GM12891 (cell line): ENCODE measurements at places on chromosomes 4 and X.

DNA sequence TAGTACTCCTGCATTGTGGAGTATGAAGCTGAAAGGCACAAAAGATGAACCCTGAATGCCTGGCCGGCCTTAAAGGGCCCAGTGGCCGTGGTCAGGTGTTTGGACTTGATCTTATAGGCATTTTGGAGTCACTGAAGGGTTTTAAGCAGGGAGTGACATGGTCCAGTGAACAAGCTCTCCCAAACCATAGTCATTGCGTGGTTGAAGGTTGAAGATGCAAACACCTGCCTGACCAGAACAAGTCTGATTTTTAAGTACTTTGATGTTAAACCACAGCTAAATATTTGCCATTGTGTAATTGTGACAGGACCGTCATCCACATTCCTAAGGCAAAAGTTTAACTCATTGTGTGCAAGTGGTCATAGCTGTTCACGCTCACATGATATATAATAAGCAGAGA is 3.3 kb downstream of the STK32B start:
- no peak for DNase-seq

GRCh38 chrX:85084770-85085393 is 81.2 kb downstream of the APOOL start:
- peak; percentile 7 for DNase-seq

GRCh38 chrX:47814851-47815250 is 21.9 kb upstream of the ZNF81 start:
- DNase-seq: no peak

DNA sequence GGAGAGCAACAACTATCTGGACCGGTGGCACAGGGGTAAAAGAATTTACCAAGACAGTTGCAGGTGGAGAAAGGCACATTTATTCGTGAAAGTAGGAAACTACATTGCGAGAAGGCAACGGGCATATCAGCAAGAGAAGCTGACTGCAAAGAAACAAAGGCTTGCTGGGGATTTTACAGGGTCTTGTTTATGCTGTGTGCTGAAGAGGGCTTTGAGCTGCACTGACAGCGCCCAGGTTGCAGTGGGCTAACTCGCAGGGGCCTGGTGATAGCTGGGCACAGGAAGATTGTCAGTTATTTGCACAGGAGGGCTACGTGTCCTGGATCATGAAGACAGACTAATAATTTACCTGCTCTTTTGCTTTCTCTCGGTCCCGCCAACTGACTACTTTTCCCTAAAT is 10.7 kb downstream of the TLR3 start:
- DNase-seq: no peak

- no peak for DNase-seq
Observed at GRCh38 chr4:19739101-19739651, 512.5 kb upstream of the SLIT2 start.

DNA sequence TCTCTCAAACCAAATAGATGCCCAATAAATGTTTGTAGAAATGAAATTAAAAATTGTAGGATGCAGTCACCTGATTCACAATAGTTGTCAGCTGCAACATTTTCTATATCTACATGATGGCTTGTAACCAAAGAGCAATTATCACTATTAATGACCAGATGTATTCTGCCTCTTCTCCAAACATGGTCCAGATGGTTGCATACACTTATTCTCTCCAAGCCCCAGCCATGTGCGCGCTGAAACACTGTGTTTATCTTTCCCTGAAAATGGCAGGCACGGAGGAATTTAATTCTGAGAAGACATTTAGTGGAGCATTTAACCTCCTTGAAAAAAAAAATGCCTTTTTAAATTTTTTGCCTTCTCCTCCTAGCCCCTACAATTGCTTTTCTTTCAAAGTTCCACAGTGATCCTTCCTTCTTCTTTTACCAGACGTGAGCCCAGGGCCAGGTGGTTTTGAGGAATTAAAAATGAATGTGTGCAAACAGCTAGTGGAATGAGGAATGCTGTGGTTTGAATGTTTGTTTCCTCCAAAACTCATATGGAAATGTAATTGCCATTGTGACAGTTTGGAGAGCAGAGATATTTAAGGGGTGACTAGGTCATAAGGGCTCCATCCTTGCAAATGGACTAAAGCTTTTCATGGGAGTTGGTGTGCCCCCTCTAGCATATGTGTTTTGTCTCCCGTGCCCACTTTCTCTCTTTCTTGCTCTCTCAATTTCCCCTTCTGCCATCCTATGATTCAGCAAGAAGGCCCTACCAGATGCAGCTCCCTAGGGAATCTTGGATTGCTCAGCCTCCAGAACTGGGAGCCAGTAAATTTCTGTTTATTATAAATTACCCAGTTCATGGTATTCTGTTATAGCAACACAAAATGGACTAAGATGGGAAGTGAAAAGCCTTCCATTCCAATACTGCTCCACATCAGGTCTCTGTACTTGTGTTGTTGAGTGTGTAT is 136.0 kb downstream of the GABRB1 start:
- no peak for DNase-seq

DNA sequence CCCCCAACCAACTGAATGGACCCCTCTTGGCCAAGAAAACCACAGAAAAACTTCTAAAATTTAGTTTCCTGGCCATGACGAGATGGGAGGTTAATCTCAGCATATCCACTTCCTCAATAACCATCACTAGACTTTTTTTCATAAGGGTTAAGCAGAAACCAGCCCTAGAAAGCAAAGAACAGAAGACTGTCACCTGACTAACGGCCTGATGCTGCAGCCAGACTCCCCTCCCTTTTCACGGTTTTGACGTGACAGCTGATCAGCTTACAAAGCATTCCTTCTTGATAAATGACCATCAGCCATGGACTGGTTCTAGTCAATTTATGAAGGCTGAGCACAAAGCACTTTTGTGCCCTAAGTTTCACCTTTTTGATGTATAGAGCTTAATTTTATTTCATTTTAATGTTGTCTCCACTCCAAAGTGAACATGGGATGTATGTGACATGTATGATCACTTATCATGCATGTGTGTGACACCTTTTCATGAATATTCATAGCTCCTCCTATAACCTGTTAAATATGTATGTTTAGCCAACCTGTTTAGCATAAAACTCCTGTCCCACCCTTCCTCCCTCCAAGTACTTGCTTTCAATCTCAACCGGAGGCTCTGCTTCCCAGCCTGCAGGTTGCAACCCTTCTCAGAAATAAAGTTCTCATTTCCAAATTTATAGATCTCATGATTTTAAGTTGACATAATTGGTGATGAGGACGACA is 56.3 kb downstream of the SERTM2 start:
- DNase-seq: no peak

DNA sequence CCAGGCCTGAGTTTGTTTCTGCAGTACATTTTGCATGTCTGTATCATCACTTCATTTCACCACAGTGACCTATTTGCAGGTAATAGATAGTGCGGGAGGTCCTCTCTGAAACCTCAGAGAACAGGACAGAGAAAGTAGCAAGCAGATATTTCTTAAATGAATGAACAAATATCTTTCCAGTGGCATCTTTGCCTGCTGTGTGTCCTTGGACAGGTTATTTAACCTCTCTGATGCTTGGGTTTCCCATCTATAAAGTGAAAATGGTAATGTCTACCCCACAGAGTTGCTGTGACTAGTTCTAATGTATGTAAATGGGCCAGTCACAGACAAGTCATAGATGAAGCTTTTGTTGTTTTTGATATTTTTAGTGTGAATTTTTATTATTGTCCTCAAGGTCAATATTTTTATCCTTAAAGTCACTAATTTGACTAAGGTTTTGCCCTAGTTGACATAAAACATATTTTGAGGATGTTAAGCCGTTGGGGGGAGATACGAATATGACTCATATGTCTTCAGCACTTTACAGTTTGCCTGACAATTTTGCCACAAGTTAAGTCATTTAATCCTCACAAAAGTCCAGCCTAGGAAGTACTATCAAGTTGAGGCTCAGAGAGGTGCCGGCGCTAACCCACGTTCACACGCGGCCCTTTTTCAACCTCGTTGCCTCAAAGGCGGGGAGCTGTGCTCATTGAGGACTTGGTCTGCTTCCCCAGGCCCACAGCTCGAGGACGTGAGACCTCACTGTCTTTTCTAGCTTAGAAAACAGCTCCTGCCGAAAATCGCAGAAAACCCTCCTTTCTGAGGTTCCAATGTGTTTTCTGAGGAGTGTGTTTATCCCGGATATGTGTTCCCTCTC is 126.7 kb upstream of the STX18 start:
- no peak for DNase-seq

DNA sequence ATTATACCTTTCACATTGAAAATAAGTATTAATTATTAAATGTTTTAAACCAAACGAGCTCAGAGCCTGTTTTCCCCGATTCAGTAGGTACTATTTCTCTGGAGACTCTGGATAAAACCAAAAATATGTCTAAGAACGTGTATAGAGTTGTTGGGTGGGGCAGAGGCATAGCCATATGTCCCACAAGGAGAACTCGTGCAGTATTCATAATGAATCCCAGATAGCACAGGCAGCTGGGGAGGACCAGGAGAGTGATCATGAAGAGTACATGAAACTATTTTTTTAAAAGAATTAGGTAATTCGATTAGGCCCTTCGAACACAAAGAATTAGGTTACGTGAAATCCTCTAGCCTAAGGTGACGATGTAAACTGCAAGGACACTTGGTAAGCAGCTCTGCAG is 76.1 kb downstream of the CLDN22 start:
- no peak for DNase-seq

GRCh38 chr4:30901461-30902451 is 181.6 kb downstream of the PCDH7 start:
- DNase-seq: no peak

GRCh38 chr4:182877326-182877883 is 39.8 kb downstream of the DCTD start:
- no peak for DNase-seq

DNA sequence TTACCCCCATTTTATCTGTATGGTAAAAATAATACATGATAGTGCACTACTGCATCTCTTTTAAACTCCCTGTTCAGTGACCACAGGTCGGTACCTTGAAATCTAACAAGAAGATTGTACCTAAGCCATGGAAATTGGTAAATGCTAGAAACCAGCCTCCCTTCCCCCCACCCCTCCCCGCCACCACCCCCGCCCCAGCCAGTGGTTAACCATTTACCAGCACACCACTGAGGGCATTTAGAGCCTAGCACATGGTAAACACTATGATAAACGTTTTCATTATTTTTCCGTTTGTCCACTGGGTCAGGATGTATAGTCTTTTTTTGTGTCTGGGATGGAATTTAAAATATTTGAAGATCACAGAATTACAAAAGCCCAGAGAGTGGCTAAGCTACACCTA is 703 bp upstream of the FTSJ1 start:
- DNase-seq: no peak

DNA sequence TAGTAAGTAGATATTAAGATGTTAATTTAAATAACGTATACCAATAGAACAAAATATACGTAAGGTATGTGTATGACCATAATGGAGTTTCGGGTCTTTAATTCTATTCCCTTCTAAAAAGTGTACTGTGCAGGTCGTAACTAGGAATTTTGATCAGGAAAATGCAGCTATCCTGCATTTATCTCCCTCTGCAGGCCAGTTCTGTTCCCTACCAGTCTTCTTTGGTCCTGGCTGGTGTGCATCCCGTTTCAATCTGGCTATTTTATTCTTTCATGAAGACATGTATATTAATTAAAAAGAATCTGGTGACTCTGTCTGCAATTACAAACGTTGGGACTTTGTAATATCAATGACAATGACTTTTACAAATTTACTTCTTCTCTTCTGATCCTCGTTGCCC is 534.1 kb upstream of the AADAT start:
- no peak for DNase-seq

GRCh38 chr4:147808447-147808846 is 76.6 kb downstream of the ARHGAP10 start:
- no peak for DNase-seq

DNA sequence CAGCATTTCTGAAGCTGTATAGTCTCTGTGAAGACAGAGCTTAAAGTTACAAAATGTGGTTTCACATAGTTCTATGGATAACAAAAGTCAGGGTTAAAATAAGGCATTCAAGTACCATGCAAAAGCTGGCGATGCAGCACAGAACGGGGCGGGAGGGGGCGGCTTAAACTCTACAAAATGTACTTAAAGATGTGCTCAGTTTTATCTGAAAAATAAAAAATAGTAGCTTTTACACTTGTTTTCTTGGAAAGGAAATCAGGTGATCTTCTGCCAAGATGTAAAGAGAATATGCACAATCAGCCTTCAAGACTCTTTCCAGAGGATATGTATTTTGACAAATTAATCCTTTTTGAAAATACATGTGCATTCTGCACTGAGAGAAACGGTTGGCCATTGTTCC is 301.7 kb upstream of the EMCN start:
- DNase-seq: no peak

- DNase-seq: no peak
Observed at GRCh38 chr4:123554801-123555232, 158.2 kb downstream of the SPRY1 start.

- no peak for DNase-seq
Observed at GRCh38 chr4:155473420-155474095, 96.8 kb upstream of the MAP9 start.

- no peak for DNase-seq
Observed at GRCh38 chr4:169658975-169659715, 38.8 kb downstream of the CLCN3 start.

- no peak for DNase-seq
Observed at GRCh38 chr4:165604181-165604580, 225.4 kb downstream of the CPE start.

DNA sequence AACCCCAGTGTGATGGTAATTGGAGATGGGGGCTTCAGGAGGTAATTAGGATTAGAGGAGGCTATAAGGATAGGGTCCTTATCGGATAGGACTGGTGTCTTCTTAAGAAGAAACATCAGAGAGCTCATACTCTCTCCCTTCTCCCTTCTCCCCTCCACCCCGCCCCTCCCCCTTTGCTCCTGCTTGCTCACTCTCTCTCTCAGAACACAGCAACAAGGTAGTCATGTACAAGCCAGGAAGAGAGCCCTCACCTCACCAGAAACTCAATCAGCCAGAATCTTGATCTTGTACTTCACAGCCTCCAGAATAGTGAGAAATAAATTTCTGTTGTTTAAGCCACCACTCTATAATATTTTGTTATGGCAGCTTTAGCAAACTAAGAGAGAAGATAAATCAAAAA is 4.5 kb downstream of the DDX60L start:
- DNase-seq: no peak

- DNase-seq: no peak
Observed at GRCh38 chr4:140084385-140084784, 69.6 kb downstream of the MAML3 start.

- no peak for DNase-seq
Observed at GRCh38 chr4:53535567-53535966, 55.7 kb downstream of the LNX1 start.

- DNase-seq: no peak
Observed at GRCh38 chrX:12526306-12526705, 264.9 kb upstream of the PRPS2 start.

DNA sequence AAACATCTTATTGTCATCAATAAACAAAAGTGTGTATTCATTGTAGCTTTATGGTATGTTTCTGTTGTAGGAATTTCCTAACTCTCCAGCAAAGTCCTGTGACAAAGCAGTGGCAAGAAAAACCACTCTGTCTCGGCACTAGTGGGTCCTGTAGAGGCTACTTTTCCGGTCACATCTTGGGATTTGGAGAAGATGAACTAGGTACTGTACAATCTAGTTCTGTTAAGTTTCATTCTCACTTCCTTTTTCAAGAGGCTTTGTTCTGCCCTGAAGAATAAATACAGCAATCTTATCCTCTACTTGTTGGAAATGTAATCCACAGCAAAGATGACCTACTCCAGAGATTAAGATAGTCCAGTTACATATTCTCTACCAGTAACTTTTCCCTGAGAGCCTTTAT is 69.3 kb downstream of the HHIP start:
- no peak for DNase-seq

GRCh38 chr4:67040315-67040714 is 505.0 kb downstream of the CENPC start:
- DNase-seq: no peak
